ENCODE measurements at places on chromosomes 1 and 21. TPM values are rescaled to one million over a fixed set of nuclear protein-coding genes. Genes with fewer than 3 reads are reported as not detected.
A peak's percentile ranks its signal among the peaks of the same experiment; 100 is the strongest.

DNA sequence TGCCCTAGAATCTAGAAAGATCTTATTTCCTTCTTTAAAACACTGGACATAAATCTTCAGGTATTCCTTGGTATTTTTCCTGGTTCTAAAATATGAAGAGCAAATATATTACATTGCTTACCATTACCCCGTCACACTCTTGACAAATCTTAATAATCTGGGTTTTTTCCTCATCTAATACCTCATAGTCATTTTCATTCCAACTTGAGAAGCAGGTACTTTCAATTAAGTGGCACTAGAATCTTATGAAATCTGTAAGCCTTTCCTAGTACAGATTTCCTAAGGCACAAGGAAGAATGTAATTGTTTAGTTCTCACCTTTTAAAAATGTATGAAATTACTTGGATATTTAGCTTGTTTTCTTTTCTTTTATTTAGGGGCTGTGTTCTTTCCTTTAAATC, 481.5 kb upstream of the ZRANB2 start:
- peaks cover 2% of the 10 kb centered on the region for H3K27me3 ChIP-seq
- DNase-seq: no peak
- H3K4me3 ChIP-seq: no peak overlapping the region
- no peaks in the 10 kb centered on the region for H3K36me3 ChIP-seq
- H3K4me1 ChIP-seq: no peaks in the 10 kb centered on the region
- no peak overlapping the region for H3K27ac ChIP-seq

DNA sequence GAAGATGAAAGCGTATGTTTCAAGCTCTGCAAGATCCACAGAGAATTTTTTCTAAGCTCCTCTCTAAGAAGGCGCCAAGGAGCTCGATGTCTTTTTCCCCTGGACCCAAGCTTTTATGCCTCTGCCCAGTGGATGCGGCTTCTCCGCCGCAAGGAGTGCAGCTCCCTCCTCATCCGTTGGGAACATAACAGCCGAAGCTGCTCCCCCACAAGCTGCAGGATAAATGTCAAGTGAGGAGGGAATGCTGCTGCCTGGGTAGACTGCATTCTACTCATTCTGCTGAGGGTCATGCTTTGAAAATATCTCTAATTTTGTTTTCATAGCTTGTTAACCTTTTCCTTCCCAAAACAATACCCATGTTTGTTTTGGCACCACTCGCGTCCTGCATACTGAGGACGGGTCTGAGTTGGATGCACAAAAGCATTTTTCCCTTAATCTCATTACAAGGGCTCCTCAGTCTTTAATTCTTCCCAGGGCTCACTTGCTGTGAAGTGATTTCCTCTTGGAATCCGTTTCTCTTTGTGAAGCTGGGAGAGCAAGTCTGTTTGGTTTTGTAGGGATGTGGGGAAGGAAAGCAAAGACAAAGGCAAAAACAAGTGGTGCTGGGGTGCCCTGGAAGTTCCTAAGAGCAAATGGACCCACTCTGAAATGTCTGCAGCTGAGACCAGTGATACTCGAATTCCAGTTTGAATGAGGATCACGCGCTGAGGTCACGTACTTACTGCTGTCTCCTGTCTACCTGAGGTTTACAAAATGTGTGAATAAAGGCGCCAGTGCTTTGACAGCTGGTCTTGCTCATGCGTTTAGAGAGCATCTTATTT, 134.0 kb upstream of the IRF2BP2 start:
- DNase-seq: no peak
- peaks cover 4% of the 10 kb centered on the region for H3K27me3 ChIP-seq
- H3K4me1 ChIP-seq: no peaks in the 10 kb centered on the region
- H3K36me3 ChIP-seq: no peaks in the 10 kb centered on the region
- H3K4me3 ChIP-seq: no peak overlapping the region

DNA sequence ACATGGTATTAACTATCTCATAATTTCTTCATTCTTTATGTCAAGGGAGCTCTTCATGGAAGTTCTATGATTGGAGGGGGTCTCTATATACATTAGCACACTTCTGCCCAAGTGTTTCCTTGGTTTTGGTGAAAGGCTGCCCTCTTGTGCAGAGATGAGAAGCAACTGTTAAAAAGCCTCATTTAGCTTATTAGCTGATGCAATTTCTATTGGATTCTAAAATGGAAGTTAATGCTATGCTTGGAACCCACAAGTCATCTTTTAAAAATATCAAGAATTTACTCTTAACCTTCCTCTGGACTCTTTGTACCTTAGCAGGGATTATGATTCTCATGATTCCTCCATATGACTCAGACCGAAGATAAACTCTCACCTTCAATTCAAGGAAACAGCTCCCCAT, 328.9 kb downstream of the PTBP2 start:
- DNase-seq: no peak
- H3K27me3 ChIP-seq: no peaks in the 10 kb centered on the region
- H3K4me1 ChIP-seq: no peaks in the 10 kb centered on the region
- no peak overlapping the region for H3K4me3 ChIP-seq
- no peaks in the 10 kb centered on the region for H3K36me3 ChIP-seq

DNA sequence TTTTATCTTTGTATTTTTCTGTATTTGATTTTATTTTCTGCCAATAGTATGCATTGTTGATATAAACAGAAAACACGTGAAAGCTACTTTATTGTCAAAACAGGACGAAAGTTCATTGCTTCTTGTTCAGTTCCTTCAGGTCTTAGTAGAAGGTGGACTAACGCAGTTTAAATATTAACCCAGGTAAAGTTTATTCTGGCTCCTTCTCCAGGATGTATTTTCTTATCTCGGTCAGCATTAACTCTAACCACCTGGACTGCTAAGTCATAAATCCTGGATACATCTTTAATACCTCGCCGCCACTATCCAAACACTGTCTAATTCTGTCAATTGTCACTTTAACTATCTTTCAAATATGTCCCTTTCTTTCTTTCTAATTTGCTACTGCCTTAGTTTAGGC, 5.7 kb upstream of the SOAT1 start:
- H3K4me1 ChIP-seq: no peaks in the 10 kb centered on the region
- no peak for DNase-seq
- peaks cover 1% of the 10 kb centered on the region for H3K27me3 ChIP-seq
- H3K27ac ChIP-seq: no peak overlapping the region
- no peak overlapping the region for H3K4me3 ChIP-seq
- H3K36me3 ChIP-seq: no peaks in the 10 kb centered on the region

- H3K27ac ChIP-seq: no peak overlapping the region
- no peaks in the 10 kb centered on the region for H3K4me1 ChIP-seq
- peaks cover 4% of the 10 kb centered on the region for H3K27me3 ChIP-seq
- H3K4me3 ChIP-seq: no peak overlapping the region
- no peak for DNase-seq
These were observed 217.3 kb downstream of the PTPRU start for GRCh38 chr1:29453502-29454240.

KANK4 gene
- polyA plus RNA-seq: not detected

DNA sequence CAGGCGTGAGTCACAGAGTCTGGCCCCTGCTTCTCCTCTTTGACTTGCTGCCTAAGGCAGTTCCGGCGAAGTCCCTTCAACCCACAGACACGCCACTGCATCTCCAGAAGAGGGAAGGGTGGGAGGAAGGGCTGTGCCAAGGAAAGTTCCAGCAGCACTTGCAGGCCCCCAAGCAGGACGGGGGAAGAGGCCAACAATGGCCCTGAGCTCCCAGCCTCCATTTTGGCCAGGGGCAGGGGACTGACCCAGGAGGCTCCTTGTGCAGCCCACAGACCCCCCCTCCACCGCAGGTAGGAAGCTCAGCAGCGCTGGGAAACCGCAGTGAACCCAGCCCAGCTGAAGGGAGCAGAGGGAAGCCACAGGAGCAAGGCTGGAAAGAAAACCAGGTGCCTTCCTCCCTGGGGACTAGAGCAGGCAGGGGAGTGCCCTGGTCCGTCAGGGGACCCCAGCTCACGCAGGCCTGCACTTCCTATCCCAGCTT, 35.4 kb downstream of the ACOT7 start:
- peaks cover 3% of the 10 kb centered on the region for H3K27me3 ChIP-seq
- no peak for DNase-seq
- peak overlapping the region; percentile 96 for H3K27ac ChIP-seq
- H3K36me3 ChIP-seq: no peaks in the 10 kb centered on the region
- peak overlapping the region; percentile 83 for H3K4me3 ChIP-seq

GRCh38 chr1:34843392-34844251, 15.9 kb downstream of the SMIM12 start:
- no peak for DNase-seq
- peak overlapping the region; percentile 23 for H3K4me3 ChIP-seq
- H3K4me1 ChIP-seq: peaks cover 27% of the 10 kb centered on the region
- H3K36me3 ChIP-seq: no peaks in the 10 kb centered on the region

RHCE gene
- not detected for polyA plus RNA-seq

- H3K4me3 ChIP-seq: no peak overlapping the region
- peak overlapping the region; percentile 49 for H3K27ac ChIP-seq
- no peaks in the 10 kb centered on the region for H3K36me3 ChIP-seq
- peak; percentile 5 for DNase-seq
These were observed 68.0 kb downstream of the USP25 start for GRCh38 chr21:15797577-15798363.

ERVH48-1 gene
- polyA plus RNA-seq: not detected

- no peaks in the 10 kb centered on the region for H3K36me3 ChIP-seq
- H3K27me3 ChIP-seq: no peaks in the 10 kb centered on the region
- peaks cover 5% of the 10 kb centered on the region for H3K4me1 ChIP-seq
- no peak for DNase-seq
- H3K4me3 ChIP-seq: no peak overlapping the region
- H3K27ac ChIP-seq: no peak overlapping the region
These were observed 12.6 kb downstream of the C1orf115 start for GRCh38 chr1:220702733-220703270.

SLC25A44 gene
- 21.5 TPM for polyA plus RNA-seq

DNA sequence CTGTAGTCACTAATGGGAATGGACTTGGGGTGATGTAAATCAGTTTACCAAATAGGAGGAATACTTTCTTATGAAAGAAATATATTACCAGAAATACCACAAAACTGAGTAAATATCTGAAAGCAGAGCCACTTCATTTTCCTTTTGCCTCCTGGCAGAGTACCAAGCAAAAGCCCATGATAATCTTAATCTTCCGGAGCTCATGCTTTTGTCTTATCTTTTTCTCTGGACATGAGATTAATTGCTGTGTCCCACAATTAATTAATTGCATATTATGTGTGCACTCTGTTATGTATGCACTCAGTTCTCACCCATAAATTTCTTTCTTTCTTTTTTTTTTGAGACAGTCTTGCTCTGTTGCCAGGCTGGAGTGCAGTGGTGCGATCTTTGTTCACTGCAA, 94.1 kb upstream of the PDE4B start:
- H3K4me3 ChIP-seq: no peak overlapping the region
- H3K36me3 ChIP-seq: no peaks in the 10 kb centered on the region
- H3K4me1 ChIP-seq: no peaks in the 10 kb centered on the region
- H3K27me3 ChIP-seq: no peaks in the 10 kb centered on the region
- DNase-seq: no peak
- H3K27ac ChIP-seq: no peak overlapping the region

DNA sequence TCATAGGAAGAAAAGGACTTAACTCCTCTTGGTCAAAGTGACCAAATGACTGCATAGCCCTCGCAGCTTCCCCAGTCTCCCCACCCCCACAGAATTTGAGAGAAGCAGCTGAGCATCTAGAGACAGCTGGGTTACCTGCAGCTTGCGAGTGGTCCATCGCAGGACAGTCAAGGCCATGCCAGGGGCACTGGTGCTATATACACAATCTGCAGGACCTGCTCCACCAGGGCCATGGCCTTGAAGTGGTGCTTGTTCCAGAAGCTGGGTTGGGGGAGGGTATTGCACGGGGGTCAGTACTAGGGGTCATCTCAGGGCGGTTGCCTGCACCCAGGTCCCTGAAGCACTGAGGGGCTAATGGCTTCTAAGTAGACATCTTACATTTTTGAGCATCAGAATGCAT, 10.4 kb downstream of the MRTO4 start:
- H3K27ac ChIP-seq: no peak overlapping the region
- no peak overlapping the region for H3K4me3 ChIP-seq
- peaks cover 3% of the 10 kb centered on the region for H3K36me3 ChIP-seq
- no peaks in the 10 kb centered on the region for H3K4me1 ChIP-seq
- peaks cover 4% of the 10 kb centered on the region for H3K27me3 ChIP-seq
- no peak for DNase-seq

ZNF593OS gene
- not detected for polyA plus RNA-seq

- no peak within 1 kb of the TSS for H3K27ac ChIP-seq
- DNase-seq: no peak
- H3K36me3 ChIP-seq: peaks cover 4% of the 10 kb centered on the region
- peaks cover 18% of the 10 kb centered on the region for H3K4me1 ChIP-seq
- H3K4me3 ChIP-seq: peak within 1 kb of the TSS; percentile 69
These were observed at the start of gene AGRN for GRCh38 chr1:1020000-1020404. AGRN (plus strand) TSS chr1:1020120; CDS start chr1:1020173, 53 bp downstream.

GRCh38 chr21:35328856-35329455, 279.9 kb upstream of the RUNX1 start:
- H3K27me3 ChIP-seq: peaks cover 4% of the 10 kb centered on the region
- no peak overlapping the region for H3K4me3 ChIP-seq
- no peaks in the 10 kb centered on the region for H3K36me3 ChIP-seq
- no peak overlapping the region for H3K27ac ChIP-seq
- DNase-seq: no peak

DNA sequence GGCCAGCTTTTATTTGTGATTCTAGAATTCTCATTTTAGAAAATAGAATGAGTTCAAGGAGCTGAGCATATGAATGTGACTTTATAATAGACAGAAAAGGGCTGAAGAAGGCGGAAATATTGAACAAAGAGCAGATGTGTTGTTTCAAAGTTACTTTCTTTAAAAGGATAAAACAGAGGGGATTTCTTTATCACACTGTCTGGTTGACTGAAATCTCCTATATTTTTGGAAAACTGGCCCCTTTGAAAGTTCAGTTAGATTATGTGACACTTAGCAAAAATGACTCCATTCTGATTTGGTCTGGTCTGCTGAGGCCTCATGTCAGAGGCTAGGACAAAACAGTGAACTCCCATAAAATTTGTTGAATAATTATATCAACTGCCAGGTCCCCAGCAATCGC, 46.4 kb upstream of the DNAH14 start:
- H3K27me3 ChIP-seq: peaks cover 3% of the 10 kb centered on the region
- H3K36me3 ChIP-seq: no peaks in the 10 kb centered on the region
- no peaks in the 10 kb centered on the region for H3K4me1 ChIP-seq

TSACC gene
- polyA plus RNA-seq: 0.62 TPM

DNA sequence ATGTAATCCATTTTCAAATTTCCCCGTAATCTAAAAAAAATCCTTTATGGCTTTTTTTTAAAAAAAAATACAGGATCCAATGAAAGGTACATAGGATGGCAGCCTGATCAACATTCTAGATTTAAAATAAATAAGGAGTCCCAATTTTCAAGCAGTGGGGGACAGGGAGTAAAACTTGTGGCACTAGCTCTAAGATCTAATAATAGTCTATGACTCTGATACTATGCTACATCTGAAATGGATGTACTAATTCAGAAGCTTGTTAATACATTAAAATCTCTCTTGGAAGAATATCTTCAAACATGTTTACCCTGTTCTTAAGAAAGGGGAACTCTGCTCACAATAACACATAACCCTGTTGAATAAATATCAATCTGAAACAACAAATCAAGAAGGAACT, 8.5 kb downstream of the DIPK1A start:
- peaks cover 49% of the 10 kb centered on the region for H3K4me1 ChIP-seq
- H3K27me3 ChIP-seq: no peaks in the 10 kb centered on the region
- peak overlapping the region; percentile 96 for H3K27ac ChIP-seq
- DNase-seq: no peak
- peak overlapping the region; percentile 64 for H3K4me3 ChIP-seq
- no peaks in the 10 kb centered on the region for H3K36me3 ChIP-seq

MEF2D gene
- polyA plus RNA-seq: 5.0 TPM

All from immature natural killer cell (primary cell).